D721Med (cell line): ENCODE measurements at places on chromosomes 2 and 18.

- DNase-seq: no peak
These were observed 63.3 kb upstream of the CSRNP3 start for GRCh38 chr2:165406173-165406572.

GRCh38 chr18:13543144-13543543 lies 183.2 kb downstream of the FAM210A start:
- DNase-seq: no peak

DNA sequence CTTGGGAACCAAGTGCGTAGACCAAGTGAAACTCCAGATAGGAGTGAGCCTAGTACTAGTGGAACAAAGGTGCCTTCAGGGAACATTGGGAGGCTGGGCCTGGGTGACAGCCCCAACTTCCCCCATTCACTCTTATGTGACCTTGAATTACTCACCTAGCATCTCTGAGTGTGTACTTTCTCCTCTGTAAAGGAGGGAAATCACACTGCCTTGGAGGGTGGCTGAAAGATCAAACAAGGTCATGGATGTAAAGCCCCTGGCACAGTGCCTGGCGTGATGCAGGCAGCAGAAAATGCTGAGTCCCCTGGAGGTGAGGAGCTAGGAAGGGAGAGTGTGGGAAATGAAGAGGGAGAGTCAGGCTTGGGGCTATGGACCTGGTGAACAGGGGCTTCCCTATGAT lies 45.9 kb downstream of the MARCO start:
- no peak for DNase-seq

GRCh38 chr2:26457695-26458364 lies 20.1 kb downstream of the OTOF start:
- DNase-seq: no peak

DNA sequence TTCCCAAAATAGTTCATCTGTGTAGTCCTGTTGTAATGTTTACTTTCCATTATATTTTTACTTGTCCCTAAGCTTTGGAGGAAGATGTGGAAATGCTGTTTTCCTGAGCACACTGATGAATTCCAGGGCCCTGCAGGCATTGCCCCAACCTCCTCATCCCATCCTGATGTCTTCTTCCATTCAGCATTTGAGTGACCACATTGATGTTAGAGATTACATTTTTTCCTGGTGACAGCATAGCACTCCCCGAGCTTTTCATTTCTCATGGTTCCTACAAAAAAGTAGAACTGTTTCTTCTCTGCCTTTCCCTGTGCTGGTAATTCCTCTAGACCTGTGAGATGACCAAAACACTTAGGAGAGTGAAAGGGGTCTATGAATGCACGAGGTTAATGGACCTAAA lies 4.8 kb downstream of the IL36A start:
- DNase-seq: no peak

DNA sequence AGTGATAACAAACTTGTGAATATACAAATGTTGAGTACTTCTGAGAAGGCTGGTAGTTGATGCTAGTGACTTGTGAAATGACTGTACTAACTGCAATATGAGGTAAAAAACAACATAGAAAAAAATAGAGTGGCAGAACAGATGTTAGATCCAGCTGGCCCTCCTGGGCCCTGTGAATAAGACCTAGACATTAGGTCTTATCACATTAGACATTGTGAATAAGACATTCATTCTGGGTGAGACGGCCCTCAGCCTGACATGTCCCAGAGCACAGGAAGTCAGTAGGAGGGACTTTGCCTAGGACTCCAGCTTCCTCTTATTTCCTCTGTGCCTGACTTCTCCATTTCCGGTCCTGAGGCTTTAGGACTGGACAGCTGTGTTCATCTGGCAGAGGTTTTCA lies 22.9 kb downstream of the DOK1 start:
- no peak for DNase-seq

- DNase-seq: no peak
These were observed 107.7 kb upstream of the CDC42EP3 start for GRCh38 chr2:37779139-37779538.

GRCh38 chr2:31083234-31083993 lies 54.8 kb downstream of the GALNT14 start:
- DNase-seq: no peak

DNA sequence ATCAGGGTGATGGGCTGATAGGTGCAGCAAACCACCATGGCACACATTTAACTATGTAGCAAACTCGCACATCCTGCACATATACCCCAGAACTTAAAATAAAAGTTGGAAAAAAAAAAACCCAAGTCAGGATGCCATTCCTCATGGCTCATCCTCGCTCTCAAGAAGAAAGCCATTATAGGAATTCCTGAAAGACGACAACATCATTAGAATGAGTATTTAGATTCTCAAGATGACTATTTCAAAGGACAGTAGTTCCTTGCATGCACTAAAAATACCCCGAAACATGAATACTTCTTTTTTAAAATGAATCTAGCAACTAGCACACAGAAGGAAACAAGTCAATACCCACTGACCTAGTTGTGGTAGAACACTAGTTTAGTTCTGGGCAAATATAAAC lies 285.8 kb upstream of the REV1 start:
- DNase-seq: no peak

DNA sequence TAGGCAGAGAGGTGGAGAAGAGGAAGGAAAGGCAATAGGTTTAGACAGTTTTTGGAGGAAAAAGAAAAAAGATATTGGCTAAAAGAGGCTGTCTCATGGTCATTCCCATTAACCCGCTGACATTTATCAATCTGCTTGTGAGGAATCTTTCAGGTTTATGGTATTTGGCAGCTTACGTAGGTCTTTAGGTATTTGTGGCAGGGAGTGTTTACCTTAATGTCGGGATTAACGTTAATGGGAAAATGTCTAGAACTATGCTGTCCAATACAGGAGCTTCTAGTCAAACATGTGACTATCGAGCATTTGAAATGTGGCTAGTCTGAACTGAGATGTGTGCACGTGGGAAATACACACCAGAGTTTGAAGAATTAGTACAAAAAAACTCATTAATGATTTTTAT lies 144.2 kb downstream of the BABAM2 start:
- no peak for DNase-seq

DNA sequence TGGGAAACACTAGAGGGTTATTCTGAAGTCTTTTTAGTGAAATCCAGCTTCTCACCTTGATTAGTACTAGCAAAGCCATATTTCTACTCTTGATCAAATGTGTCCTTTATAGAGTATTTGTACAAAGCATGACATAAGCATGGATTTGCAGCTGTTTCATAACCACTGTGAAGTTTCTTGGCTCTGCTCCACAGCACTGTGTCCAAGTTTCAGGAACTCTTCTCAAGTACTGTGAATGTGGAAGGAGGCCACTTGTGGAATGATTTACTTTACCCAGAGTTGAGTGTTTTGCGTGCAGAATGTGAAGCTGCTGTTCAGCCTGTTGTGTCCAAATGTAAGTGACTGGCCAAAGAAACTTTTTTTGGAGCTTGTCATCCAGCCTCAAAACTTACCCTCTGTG lies 16.2 kb upstream of the MAPRE2 start:
- no peak for DNase-seq

GRCh38 chr2:105798595-105798994 lies 53.9 kb downstream of the NCK2 start:
- no peak for DNase-seq

GRCh38 chr2:216601632-216602409 lies 31.4 kb upstream of the IGFBP2 start:
- DNase-seq: no peak

GRCh38 chr2:38810488-38810887 lies 32.5 kb downstream of the GEMIN6 start:
- no peak for DNase-seq

DNA sequence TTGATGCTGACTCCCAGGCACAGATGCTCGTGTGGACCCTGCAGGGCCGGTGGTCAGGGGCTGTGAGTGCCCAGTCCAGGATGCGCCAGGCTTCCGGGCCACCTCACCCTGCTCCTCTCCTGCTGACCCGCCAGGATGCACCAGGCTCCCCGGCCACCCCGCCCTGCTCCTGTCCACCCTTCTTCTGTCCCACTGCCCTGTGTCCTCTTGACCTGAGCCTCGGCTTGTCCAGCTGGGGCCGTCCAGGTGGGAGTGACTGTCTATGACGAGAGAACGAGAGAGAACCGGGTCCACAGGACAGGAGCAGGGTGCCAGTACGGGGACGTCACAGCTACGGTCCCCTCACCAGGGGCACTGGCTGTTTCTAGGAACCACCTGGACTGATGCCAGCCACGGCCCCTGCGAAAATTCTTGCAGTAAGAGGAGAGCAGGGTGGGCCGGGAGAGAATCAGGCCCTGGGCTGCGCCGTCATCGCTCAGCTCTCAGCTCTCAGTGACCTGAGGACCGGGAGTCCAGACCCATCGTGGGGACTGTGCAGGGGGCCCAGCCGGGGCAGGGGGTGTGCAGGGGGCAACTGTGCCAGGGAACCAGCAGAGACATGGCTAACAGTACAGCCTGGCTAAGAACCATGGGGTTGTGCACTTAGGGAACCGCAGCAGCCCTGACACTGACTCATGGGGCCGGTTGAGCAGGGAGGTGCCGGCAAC lies 12.9 kb upstream of the NFATC1 start:
- no peak for DNase-seq

- no peak for DNase-seq
These were observed 91.5 kb downstream of the GALNT13 start for GRCh38 chr2:153963256-153963655.

- DNase-seq: no peak
These were observed 26.0 kb upstream of the BCL2L11 start for GRCh38 chr2:111094691-111095090.

DNA sequence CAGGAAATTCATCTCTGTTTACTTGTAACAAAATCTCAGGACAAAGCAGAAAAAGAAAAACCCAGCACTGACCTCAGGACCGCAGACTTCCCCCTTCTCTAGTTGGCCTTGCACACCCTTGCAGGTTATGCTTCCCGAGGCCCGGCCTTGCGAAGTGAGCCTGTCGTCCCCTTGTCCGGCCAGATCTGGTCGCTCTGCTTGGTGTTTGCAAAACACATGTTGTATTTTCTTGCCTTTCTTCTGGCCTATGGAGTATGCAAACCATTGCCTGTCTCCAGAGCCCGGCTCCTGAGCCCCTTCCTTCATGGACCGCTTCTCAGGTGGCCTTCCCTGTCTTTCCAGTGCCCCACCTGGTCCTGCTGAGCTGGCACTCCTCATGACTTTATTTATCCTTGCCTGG lies 4.8 kb downstream of the IMPA2 start:
- DNase-seq: no peak

GRCh38 chr2:196827356-196827755 lies 18.2 kb upstream of the C2orf66 start:
- DNase-seq: no peak

- no peak for DNase-seq
These were observed 59.3 kb downstream of the AQP4 start for GRCh38 chr18:26806224-26806623.

DNA sequence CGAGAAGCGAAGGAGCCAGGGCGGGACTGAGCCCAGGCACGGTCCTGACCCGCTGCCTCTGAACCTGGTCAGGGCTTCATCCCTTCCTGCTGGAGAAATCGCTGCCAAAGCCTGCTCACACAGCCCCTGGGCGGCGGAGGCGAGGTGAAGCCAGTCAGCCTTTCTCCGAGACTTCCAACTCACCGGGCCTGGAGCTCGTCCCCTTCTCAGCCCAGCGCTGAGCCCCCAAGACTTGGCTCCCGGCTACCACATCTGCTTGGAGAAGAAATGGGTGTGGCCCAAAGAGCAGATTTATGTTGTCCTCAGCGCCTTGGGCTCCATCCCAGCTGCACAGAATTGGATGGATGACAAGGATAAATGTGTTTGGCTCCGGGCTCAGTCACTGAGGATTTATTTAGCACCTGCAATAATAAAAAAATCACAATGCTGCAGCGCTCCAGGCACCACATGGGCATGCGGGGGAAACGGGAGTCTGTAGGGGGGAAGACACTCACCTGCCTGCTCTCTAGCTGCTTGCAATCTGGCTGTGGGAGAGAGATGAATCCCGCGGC lies 64.9 kb downstream of the ACTR2 start:
- no peak for DNase-seq

DNA sequence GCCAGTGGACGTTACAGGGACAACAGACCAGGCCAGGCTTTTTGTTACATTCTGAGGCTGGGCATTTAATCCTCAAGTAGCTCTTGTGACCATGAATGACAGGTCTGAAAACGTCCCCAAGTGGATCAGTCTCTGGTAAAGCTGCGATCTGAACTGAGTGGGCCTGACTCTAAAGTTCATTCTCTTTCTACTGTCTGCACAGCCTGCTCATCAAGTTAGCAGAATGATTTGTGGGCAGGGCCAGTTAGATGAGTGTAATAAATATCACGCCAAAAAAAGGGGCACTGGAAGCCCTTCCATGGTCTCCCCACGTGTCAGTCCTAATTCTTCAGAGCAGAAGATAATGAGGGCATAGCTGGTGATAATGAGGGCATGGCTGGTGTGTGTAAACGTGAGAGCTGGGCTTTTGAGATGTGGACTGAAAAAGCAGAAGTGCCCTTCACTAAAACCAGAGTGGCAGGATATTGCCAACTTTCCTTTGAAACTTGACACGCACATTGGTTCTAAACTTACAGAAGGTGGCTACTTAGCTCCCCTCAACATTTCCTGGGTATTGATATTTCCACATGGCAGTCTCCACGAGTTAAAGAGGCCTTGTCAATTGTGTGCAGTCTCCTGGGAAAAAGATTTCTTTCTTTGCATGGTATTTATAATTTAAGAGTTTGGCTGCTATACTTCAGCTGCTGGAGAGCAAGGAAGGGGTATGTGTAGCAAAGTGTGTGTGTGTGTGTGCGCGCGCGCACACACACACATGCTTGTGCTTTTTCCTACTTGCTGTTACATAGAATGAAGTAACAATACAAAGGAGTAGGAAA lies 72.7 kb upstream of the LYPD6B start:
- no peak for DNase-seq

GRCh38 chr18:77205769-77206168 lies 43.9 kb upstream of the GALR1 start:
- no peak for DNase-seq

DNA sequence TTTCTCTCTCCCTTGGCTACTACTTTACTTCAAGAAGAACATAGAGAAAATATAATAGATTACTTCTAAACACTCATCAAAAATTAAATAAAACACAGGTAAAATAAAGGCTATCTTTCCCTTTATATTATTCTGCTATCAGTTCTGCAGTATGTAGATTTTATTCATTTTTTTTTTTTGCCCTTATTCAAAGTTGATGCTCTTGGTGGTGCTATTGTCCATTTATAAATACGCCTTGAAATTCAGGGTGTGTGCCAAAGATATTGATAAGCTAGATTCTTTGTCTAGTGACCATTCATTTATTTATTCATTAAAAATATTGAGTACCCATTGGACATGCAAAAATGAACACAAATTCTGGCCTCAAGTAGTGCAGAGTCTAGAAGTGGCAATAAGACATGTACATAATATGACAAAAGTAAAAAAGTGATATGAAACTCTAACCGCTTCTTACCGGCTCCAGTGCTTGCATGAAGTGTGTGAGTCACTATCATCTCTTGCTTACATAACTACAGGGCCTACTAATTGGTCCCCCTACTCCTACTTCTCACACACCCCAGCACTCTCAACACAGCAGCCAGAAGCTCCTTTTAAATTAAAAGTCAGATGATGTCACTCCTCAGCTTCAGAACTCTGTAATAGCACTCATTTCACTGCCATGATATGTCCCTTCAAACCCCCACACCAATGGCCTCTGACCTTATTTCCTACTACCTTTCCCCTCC lies 208.3 kb upstream of the FANCL start:
- no peak for DNase-seq

- no peak for DNase-seq
These were observed 19.9 kb downstream of the FHL2 start for GRCh38 chr2:105378921-105379383.

GRCh38 chr2:108858894-108859293 lies 72.3 kb downstream of the CCDC138 start:
- DNase-seq: no peak
